ENCODE measurements at places on chromosomes 1 and 21.

DNA sequence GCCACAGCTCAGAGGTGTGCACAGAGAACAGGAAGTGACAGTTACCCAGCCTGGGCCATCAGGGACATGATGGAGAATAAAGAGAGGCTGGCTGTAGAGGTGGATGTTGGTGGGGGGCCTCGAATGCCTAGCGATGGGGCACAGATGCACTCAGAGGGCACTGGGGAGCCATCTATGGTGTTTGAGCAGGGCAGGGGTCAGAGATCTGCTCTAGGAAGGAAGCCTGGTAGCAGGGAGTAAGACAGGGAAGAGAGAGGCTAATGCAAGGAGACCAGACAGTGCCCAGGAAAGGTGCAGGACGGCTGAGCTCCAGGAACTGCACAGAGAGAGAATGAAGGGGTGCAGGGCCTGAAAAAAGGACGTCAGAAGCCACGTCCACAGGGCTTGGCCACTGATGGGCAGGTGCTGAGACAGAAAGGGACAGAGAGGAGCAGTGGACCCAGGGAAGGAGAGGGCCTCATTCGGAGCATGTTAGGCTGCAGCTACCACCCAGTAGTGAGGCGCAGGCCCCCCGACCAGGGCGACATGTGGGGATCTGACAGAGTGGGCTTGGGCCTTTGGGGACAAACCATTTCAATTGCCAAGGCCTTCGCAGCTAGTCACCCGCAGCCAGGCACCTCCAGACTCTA is 1.1 kb upstream of the KCNAB2 start:
- DNase-seq, result no peak

- DNase-seq, result no peak
Observed at GRCh38 chr21:14583629-14584255, 37.6 kb upstream of the SAMSN1 start.

GRCh38 chr1:224168859-224169380 is 14.1 kb upstream of the DEGS1 start:
- no peak for DNase-seq

GRCh38 chr1:240295811-240296210 is 204.1 kb downstream of the FMN2 start:
- no peak for DNase-seq

DNA sequence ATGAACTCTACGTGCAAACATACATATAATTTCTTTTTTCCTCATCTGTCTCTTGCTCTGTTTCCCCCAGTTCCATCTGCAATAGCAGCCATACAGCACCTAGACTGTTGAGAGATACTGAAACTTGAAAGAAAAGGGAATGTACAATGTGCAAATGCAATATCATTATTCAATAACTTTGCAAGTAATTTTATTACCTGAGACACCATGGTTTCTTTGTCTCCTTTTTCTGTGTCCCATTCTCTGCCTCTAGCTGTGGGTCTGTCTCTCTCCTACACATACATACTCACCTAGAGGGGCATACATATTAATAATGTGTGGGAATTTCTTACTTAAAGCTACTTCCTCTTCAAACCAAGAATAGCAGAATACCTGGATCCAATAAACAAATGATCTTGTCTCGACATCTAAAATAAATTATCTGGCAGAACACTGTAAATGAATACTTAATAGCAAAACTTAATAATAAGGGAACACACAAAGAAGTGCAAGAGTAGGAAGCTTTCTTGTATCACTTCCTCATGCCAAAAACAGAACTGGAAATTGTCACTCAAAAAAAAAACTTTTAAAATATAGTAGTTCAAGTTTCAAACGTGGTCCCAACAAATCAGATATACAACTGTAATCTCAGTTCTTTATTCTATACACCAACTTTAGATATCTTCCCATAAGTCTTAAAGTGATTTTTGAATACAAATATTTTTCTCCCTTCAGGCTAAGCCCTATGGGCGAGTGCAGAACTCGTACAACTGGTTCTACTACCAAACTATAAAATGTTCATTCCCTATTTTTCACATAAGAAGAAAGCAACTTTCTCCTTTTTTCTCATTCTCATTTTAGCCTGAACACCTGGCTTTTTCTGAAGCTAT is 194.6 kb downstream of the NRIP1 start:
- DNase-seq, result no peak

DNA sequence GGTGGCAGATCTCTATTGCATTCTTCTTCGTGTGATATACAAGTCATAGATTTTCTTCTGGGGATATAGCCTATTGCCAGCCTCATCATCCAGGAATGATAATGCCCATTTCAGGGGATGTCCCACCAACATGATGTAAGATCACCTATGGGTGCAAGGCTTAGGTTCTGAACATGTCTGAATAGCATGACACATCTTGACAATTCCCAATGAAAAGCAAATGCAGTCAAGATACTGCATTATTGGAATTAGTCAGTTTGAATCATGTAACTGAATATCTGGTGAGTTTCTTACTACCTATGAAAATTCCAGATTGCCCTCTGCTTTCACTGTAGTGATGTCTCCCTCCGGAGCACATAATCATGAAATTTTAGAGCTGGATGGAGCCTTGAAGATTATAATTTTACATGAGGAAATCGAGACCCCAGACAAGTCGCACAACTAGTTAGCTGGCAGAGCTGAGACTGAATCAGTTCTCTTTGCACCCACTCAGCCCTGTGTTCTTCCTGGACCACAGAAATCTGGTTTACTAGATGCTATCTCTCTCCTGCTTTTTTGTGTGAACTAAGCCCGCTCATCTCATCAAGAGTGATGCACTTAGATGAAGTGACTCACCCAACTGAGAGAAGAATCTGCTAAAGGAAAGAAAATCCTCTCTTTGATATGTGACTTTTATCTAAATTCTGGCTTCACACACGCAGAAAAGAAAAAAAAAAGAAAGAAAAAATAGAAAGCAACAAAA is 65.0 kb downstream of the WDR64 start:
- DNase-seq, result no peak

DNA sequence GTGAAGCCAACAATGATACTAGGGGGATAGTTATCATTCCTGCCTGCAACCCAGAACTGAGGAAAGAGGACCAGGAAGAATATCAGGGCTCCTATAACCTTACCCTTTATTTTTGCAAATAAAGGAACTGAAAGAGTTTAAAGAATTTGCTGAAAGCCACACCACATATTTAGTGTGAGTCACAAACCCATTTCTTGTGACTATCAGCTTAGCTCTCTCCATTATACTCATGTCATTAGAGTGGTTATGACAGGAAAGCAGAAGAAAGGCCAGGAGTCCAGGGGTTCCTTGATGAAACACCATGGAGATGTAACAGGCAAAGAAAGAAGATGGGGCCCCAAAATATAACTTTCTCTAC is 141.1 kb upstream of the SAMSN1 start:
- no peak for DNase-seq

Measured in SW480 (cell line).